ENCODE measurements at places on chromosomes 13 and 19.
A peak's percentile ranks its signal among the peaks of the same experiment; 100 is the strongest.

GRCh38 chr19:39187552-39187943 is 9.2 kb upstream of the NCCRP1 start:
- no peak for DNase-seq

- DNase-seq: no peak
These were observed 173.1 kb downstream of the POU4F1 start for GRCh38 chr13:78430166-78430791.

DNA sequence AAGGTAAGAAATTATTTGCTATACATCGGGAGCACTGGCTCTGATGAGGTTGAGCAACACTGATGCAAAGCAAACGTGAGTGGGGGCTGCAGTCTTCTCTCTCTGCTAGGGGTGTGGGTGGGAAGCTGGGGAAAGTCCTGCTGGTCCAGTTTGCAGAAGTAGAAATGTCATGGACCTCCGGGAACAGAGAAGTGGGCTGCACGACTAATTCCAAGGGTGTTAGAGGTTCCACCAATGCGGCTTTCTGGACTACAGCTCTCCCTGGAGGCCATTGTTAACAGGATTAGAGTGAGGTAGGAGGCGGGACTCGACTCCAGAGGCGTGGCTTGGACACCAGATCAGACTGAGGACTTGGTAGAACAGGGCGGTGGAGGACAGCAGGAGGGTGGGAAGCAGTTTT is 5.7 kb upstream of the FBXO27 start:
- DNase-seq: peak; percentile 69

- no peak for DNase-seq
These were observed 50.5 kb downstream of the SOX1 start for GRCh38 chr13:112117258-112117954.

- DNase-seq: no peak
These were observed 8.4 kb downstream of the SLC39A3 start for GRCh38 chr19:2731181-2731995.

DNA sequence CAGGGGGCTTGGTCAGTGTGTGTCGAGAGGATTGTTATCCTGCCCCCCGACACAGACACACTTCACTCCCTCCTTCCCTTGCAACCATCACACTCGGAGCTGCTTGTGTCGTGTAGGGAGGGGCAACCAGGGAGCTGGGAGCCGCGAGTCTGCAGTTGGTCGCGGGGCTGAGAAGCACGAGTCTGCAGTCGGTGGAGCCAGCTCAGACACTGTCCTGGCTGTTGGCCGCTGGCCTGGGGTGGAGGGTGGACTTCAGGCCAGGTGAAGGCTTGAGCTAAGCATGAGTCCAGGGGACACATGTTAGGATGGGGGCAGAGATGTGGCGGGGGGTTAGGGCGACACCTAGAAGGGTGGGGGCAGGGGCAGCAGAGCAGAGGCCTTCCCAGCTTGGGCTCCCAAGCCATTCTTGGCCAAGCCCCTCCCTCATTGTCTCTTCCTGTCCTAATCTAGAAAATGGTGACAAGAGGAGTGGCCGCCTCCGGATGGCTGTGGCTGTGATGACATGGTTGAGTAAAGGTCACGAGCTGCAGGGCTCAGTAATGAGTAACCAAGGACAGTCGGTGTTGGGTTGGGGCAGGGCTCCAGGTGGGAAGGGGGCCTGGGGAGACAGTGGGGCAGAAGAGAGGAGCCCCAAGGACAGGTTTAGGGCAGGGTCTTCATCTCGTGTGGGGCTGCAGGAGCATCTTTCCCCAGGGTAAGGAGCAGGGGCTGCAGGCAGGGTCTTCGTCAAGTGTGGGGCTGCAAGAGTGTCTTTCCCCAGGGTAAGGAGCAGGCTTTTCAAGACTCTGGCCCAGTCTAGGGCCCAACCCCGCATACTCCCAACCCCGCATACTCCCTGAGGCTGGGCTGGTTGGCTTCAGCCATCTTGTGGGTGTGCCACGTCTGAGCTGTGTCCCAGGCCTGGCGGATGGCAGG is 8.6 kb downstream of the PPP5C start:
- no peak for DNase-seq

DNA sequence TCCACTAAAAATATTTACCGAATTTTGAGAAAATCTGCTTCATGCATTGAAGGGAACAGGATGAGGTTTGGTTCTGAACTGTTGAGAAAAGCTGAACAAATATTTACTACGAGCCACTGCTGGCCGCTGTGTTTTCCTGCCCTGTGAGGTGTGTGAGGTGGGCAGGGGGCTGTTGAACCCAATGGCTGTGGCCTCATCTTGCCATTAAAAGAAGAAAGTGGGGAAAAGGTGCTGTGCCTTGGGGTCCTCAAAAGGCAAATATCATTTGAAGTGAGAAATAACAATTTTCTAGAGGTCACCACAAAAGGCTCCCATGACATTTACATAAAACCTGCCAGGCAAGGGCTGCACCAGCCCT is 44.7 kb downstream of the KLF2 start:
- DNase-seq: no peak

DNA sequence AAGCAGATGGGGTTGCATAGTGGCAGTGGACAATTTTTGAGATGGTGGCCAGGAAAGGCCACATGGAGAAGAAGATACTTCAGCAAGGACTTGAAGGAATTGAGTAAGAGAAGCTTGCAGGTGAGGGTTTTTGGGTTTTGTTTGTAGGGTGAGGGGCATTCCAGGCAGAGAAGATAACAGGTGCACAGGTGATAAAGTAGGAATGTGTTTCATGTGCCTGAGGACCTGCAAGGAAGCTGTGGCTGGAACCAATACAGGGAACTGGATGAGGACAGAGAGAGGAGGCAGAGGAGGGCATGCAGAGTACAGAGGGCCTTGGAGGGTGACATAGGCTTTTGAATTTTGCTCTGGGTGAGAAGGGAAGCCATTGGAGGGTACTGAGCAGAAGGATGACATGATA is 314.5 kb downstream of the KLF12 start:
- no peak for DNase-seq

GRCh38 chr19:37931881-37932655 is 25.1 kb downstream of the SIPA1L3 start:
- peak; percentile 82 for DNase-seq

DNA sequence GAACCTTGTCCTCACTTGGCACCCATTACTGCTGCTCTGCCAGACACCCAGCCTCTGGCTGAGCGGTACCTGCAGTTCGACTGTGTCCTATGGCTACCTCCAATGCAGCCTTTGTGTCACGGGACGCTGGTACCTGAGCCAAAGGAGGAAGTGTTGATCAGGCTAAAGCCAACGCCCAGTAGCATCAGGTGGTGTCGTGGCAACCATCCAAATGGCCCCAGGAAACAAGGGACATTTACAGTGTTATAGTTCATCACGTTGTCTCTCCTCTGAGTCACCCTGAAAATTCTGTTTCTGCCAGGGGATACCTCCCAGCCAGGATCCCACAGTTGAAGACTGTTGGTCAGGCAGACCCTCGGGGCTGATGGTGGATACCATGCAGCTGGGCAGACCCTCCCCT is 10.1 kb downstream of the RHPN2 start:
- no peak for DNase-seq

DNA sequence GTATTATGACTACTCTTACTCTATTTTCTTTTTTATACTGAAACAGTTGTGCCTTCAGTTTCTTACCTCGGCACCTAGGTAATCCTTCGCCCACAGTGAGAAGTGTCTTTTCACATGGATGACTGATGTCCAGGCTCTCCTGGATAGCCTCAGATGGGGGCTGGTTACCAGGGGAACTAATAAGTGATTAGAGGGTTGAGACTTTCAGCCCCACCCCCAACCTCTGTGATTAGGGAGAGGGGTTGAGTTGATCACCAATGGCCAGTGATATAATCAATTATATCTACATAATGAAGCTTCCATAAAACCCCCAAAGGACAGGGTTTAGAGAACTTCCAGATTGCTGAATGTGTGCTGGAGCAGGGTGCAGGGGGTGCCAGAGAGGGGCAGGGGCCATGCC is 43.0 kb upstream of the GPR183 start:
- no peak for DNase-seq

GRCh38 chr19:15239337-15239949 is 7.2 kb upstream of the EPHX3 start:
- no peak for DNase-seq

DNA sequence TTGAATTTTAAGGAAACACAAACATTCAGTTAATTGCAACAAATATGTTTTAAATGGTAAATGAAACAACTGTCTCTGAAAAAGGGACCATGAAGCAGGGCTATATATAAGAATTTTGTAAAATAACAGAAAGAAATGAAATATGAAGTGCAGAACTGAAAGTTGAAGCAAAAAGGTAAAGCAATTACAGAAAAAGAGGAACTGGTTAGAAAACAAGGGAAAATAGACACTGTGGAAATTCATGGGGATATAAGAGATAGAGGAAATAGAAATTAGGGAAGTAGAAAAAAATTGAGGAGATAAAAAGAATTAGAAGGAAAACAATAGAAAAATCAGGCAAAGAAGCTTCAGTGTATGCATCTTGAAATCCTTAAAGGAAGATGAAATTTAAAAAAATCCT is 40.0 kb upstream of the TDRD3 start:
- DNase-seq: no peak

DNA sequence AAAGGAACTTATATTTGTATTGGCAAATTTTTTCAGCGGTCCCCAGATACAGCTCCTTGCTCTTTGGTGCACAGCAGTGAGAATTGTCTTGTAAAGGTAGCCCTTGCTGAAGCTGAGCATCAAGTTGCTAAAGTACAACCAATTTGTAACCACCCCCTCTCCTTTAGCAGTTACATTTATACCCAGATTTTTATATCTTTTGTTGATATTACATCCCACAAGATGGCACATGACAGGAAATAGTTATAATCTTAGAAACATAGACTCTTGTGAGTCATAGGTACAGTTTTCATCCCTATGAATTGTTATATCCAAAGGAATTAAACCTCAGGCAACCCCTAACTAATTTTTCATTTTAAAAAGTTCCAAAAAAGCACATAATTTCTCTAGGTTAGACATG is 523.0 kb upstream of the SLITRK1 start:
- DNase-seq: no peak

DNA sequence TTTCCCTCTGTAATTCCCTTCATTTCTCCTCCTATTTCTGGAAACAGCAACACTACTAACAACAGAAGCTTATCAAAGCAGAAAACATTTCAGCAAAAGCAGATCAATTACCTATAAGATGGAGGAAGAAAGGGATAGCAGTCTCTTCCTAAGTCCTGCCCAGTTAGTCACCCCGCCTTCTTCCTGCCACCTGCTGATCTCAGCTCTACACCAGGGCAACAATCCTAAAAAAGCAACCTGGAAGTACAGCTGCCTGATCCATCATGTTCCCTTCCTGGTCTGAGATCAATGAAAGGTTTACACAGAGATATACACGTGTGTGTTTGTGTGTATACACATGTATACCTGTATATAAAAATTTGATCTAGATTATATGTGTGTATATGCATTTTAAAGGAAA is 59.4 kb downstream of the TSC22D1 start:
- DNase-seq: no peak

DNA sequence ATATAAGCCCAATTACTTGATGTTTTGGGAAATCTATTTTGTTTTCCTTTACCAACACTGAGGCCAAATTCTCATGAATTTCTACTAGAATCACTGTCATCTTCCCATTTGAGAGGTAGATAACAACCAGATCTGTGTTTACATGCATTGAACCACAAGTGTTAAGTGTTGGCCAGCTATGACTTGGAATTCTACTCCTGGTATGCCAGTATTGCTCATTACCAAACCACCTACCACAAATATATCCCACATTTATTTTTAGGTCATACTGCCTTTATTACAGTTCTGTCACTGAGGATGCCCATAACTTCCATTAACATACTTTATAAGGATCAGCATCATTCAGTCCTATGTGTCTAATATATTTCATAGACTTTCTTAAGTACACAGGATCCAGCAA is 328.9 kb downstream of the DIAPH3 start:
- DNase-seq: no peak

GRCh38 chr19:6568010-6568526 is 22.9 kb downstream of the CD70 start:
- no peak for DNase-seq

- DNase-seq: no peak
These were observed 195.1 kb downstream of the VWA8 start for GRCh38 chr13:41765813-41766212.

DNA sequence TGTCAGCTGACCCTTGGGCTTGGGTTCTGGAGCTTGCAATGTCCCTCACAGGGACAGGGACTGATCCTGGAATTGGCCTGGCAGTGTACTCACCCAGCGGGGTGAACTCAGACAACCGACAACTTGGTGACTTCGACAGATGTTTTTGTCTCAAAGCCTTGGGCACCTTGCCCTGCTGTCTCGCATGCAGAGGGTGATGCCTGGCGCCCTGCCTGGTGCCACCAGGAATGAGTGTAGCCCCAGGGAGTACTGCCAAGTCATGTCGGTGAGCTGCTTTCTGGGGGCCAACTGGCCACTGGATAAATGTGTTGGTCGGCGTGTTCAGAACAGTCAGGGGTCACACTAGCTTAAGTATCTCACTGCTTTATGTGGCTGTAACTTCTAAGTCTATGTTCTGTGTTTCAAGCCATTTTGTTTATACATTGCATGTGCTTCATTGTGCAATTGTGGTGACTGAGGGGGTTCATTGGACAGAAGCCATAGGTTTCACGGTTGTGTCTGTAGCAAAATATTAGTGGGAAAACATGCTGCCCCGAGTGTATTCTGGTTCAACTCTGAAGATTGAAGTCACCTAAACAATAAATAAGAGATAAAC is 96.3 kb upstream of the TNFSF11 start:
- DNase-seq: no peak

DNA sequence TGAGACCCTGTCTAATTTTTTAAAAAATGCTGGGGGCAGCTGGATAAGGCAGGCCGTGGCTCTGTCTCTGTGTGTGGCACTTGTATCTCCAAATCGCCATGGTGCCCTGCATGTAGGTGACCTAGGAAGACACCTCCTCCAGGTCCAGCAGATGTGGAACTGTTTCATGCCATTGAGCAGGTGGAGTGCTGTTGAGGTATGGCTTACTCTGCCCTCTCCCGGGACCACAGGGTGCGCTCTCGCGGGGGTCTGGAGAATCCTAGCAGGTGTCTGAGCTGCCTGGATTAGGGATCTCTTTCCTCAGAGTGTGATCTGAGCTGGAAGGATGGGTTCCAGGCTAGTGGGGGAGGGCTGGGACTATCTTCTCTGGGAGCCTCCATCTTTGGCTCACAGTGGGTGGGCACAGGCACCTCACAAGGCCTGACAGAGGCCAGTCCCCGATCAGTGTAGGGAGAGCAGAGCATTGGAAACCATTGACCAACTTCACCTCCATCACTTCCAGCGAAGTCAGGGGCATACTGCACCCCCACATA is 67.7 kb upstream of the TM9SF2 start:
- no peak for DNase-seq
